ENCODE measurements at places on chromosomes 6 and 20.

- DNase-seq: no peak
Observed at GRCh38 chr20:1396264-1396663, 3.4 kb upstream of the FKBP1A start.

DNA sequence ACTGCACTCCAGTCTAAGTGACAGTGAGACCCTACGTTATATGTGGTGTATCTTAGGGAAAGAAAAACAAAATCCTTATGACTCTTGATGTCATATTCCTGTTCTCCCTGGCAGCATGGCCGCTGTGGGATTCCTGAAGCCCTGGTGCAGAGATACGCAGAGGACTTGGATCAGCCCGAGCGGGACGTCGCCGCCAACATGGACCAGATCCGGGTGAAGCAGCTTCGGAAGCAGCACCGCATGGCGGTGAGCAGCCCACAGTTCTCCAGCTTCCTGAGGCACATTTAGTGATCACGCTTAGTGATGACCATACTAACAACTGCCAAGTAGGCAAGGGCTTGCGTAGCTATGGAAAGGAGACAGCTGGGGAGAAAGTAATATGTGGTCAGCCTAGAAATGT, 200.9 kb upstream of the UST start:
- no peak for DNase-seq

- DNase-seq: no peak
Observed at GRCh38 chr6:144193181-144193580, 42.9 kb downstream of the STX11 start.

DNA sequence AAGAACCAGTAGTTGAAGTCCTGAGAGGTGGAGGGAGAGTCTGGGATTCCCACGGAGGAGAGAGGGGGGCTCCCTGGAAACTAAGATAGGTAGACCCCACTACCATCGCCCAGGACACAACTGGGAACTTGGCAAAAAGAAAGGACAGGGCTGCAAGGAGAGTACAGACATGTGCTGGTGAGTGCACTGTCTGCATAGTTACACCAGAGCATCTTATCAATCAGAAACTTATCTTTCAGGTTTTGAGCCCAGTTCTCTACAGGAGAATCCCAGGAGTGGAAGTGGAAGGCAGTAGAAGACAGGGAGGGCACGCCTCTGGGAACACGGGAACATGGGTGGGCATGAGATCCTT, 12.2 kb downstream of the NFKBIL1 start:
- DNase-seq: no peak
